Left renal pelvis (tissue), 4 donors: ENCODE measurements at places on chromosomes 6 and 20.

DNA sequence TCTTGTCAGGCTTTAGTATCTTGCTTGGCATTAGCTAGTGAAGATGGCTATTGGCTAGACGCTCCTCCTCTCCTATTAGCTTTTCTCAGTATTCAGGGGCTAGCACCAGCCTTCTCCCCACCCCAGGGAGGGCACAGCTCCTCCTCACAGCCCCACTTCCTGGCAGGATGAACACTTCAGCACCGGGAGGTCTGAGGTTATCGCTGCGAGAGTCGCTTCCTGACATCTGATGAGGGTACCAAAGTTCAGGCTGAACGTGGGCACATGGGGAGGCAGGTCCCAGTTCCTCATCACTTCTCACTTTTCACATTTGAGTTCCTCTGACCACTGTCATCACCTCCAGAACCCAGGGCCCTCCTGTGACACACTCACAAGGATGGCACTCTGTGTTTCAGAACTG, 66.6 kb downstream of the LAMA4 start:
- DNase-seq, result no peak

- no peak for DNase-seq
Measured at GRCh38 chr6:65191471-65191870, 515.6 kb downstream of the EYS start.

DNA sequence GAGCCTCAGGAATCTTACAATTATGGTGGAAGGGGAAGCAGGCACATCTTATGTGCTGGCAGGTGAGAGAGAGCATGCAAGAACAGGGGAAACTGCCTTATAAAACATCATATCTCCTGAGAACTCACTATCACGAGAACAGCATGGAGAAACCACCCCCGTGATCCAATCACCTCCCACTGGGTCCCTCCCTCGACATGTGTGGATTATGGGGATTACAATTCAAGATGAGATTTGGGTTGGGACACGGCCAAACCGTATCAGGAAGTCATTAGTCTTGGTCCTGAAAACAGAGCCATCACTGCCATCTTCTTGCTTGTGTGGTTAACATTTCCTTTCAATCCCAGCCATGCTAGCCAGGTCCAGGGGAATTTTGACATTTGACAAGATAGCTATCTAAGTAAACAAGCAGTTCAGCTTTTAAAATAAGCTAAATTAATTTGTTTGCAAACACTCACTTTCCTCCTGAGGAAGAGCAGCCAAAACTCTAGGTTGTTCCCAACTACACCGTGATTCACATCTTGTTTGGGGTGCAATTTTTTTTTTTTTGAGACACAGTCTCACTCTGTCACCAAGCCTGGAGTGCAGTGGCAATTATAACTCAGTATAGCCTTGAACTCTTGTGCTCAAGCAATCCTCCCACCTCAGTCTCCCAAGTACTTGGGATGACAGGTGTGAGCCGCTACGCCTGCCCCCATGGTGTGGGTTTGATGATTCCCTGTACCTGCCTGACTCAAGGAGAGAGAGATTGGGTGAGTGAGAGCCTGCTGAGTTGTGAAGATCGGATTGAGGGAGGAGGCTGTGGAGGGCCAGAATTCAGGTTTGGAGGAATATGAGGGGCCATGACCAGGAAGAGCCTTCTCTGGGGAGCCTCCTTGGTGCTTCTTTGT, 13.0 kb upstream of the PPP1R14C start:
- DNase-seq, result no peak

- no peak for DNase-seq
Measured at GRCh38 chr6:170369403-170369802, 62.8 kb downstream of the FAM120B start.

DNA sequence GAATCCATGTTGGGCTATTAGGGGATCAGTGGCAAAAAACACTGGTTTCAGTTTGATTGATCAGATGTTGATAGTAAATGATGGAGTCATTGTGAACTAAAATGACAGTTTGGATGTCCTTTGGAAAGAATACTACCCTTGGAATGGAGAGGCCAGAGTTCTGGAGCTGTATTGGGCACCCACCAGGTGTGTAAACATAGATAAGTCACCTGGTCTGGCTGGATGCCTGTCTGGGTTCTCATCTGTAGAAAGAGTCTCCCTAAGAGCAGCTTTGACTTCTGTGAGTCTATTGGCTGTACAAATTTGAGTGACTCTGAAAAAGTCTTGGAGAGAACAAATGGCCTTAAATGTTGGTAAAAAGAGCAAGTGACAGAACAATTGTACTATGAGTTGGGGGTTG, 115.0 kb downstream of the SCP2D1 start:
- DNase-seq, result no peak

DNA sequence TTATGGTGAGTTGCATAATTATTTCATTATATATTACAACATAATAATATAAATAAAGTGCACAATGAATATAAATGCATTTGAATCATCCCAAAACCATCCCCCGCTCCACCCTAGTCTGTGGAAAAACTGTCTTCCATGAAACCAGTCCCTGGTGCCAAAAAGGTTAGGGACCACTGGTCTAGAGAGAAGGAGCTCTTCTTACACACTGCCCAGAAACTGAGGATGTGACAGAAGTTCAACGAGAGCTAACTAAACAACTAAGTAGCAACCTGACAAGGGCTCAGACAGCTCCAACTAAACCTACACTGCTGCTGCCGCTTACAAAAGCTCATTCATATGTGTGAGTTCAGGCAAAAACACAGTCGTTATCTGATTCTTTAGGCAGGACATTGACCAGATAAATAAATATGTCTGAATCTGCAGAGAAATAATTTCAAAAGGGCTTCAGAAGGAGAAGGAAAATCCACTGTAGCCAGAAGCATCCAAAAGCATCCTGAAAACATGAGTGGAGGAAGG, 125.9 kb downstream of the ATXN1 start:
- no peak for DNase-seq

DNA sequence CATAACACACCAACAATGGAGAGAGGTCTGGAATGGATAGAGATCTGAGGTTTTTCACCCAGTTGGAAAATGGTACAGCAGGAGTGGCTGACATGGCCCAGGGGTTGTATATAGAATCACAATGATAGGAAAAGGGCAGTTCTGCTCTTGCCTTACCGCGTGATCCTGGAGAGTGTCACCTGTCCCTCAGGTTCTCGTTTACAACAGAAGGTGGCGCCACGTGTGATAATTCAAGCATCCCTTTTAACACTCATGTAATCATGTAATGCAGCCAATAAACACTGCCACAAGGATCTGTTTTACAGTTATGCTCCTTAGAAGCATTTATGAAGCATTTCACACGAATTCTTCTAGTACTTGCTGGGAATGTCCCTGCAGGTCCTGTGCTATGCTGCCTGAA, 12.9 kb upstream of the WFDC2 start:
- no peak for DNase-seq

DNA sequence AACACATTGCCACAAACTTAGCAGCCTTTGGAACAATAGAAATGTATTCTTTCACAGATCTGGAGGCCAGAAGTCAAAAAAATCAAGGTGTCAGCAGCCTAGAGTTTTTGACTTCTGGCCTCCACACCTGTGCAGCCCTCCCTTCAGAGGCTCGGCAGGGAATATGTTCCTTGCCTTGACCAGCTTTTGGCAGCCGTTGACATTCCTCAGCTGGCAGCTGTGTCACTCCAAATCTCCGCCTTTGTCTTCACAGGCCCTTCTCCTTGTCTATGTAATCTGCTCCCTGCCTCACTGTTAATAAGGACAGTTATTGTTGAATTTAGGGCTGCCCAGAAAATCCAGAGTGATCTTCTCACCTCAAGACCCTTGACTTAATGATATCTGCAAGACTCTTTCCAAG, 17.2 kb upstream of the AHI1 start:
- no peak for DNase-seq

- no peak for DNase-seq
Measured at GRCh38 chr6:168468045-168468444, 27.1 kb downstream of the SMOC2 start.
